ENCODE measurements at places on chromosomes 7 and 10. TPM values are rescaled to one million over a fixed set of nuclear protein-coding genes. Genes with fewer than 3 reads are reported as not detected.

Gene FAM25C
- polyA plus RNA-seq, result not detected

Gene ACTL6B
- polyA plus RNA-seq, result not detected

Gene KIAA1549
- 2.5 TPM for polyA plus RNA-seq

Gene GIMAP5
- polyA plus RNA-seq, result 19.3 TPM

Gene CHST3
- 51.0 TPM for polyA plus RNA-seq

Gene PLCE1
- polyA plus RNA-seq, result 3.1 TPM

Gene PDK4
- polyA plus RNA-seq, result 204 TPM

Gene SFMBT2
- 8.5 TPM for polyA plus RNA-seq

Gene TDRD1
- polyA plus RNA-seq, result 0.17 TPM

Gene NUTM2E
- 0.30 TPM for polyA plus RNA-seq

Gene LMOD2
- polyA plus RNA-seq, result 0.07 TPM

Gene EIF4H
- 221 TPM for polyA plus RNA-seq

Gene MEOX2
- 5.0 TPM for polyA plus RNA-seq

Gene NKX1-2
- not detected for polyA plus RNA-seq

Gene IQUB
- 0.39 TPM for polyA plus RNA-seq

All from ovary (tissue), 10 donors.